Activated CD8-positive, alpha-beta memory T cell treated with anti-CD3 and anti-CD28 coated beads for 4 hours (primary cell): ENCODE measurements at places on chromosomes 16 and 17.

DNA sequence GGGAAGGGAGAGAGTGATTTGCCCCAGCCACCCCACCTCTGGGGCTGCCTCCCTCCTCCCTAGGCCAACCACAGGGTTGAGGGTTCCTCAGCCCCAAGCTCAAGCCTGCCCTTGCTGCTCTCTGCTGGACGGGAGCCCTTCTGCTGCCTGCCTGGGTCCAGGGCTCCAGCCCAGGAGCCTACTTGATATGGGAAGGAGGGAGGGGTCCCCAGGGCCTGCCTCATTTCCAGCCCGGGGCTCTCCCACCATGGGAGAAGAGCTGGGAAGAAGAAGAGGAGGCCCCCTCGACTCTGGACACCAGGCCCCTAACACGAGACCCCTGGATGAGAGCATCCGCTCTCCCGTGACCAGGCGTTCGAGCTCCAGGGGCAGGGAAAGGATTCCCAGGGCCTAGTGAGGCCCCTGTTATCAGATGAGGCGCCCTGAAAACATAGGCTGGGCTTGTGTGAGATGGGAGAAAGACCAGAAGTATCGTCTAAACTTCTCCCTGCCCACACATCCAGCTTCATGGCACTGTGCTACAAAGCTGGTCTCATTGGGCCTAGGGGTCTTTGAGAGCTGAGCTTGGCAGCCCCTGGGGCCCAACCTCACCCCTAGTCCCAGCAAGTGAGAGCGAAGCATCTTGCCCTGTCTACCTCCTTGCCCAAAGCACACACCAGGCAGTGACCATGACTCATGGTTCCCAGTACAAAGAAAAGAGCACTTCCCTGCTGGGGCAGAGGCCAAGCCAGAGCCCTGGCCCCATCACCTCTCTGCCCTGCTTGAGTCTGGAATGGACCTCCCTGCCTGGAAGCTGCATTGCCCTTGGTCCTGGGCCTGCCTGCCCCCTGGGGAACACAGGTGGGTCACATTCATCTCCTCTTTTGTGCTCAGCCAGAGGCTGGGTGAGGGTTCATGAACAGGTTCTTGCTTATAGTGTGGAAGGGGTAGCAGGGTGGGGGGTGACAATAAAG lies 987 bp downstream of the SLC16A5 start:
- DNase-seq: no peak

GRCh38 chr17:76870377-76870714 lies 2.1 kb downstream of the MGAT5B start:
- DNase-seq: no peak

DNA sequence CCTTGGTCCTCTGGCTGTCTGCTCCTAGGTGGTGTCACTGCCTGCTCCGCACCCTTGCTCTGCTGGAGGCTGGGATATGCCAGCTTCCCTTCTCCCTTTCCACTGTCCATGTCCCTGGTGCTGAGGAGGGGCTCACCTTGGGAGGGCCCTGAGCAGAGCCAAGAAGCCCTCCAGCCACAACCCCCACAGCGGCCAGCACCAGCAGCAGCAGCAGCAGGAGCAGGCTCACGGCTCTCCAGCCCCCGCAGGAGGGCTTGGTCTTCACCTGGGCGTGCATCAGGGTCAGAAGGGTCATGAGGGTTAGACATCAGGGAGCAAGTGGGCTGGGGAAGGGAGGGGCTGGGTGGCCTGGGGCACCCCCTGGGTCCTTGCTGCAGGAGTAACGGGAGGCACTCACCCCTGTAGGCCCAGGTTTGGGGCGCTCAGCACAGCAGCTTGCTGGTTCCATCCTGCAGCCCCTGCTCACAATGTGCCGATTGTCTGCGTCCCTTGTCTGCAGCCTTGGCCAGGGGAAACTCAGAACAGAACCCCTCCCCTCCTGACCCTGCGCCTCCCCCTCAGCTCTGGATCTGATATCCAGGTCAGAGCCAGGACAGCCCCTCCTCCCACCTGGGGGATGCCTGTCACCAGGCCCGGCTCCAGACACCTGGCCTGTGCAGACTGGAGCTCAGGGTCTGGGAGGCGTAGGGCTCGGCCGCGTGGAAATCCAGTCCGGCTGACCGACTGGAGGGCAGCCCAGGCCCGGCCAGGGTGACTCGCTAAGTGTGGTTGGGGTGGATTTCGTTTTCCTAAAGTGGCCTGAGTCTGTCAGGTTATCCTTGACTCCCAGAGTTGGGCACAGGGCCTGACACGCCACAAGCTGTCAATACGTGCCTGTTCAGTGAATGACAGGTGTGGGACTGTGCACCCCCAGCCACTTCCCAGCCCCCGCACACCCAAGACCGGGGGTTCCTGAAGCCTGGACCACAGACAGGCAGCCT lies at the start of gene BRICD5:
Gene BRICD5 (minus strand): TSS at position 478 of the 980 bp plus-strand sequence. CDS start 30 bp downstream, at position 448.
- DNase-seq: no peak

GRCh38 chr16:78163772-78164670 lies 64.6 kb downstream of the WWOX start:
- DNase-seq: no peak

DNA sequence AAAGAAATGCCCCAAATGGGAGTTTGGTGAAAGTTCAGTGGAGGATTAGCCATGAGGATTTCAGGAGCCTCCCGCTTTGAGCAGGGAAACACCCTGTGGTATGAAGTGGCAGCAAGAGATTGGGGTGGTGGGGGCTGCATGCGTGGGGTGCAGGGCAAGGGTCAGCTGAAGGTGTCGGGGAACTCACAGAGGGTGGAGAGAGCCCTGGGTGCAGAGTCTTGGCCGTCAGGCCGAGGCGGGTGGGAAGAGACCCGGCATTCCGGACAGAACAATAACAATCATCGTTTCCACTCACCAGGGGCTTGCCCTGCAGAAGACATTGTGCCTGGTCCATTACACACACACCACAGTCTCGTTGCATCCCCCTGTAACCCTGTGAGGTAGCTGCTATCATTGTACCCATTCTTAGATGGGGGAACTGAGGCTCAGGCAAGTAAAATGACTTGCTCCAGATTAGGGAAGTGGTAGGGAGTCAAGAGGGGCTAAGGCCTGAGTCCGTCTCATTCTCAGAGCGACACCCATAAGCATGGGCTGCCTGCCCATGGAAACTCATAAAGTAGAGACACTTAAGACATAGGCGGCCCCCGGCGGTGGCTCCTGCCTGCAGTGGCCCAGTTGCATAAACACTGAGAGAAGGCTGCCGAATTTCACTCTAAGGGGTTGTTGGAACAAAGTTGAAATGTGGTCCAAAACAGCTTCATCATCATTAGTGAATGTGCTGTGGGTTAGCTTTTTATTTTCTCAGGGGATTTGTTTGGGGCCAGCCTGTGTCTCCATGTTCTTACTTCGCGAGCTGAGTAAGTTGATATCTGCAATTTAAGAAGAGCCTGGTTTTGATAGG lies 93.3 kb downstream of the CMIP start:
- no peak for DNase-seq

GRCh38 chr16:10370096-10370726 lies 15.7 kb upstream of the ATF7IP2 start:
- DNase-seq: no peak
